ENCODE measurements at places on chromosomes 13 and 19.

GRCh38 chr13:22227895-22228294 lies 557.0 kb downstream of the FGF9 start:
- no peak for DNase-seq

- DNase-seq = peak; percentile 76
Observed at GRCh38 chr19:42132030-42132628, at the start of gene POU2F2. POU2F2 (minus strand) TSS chr19:42132446; CDS start chr19:42132411, 35 bp downstream.

- DNase-seq = no peak
Observed at GRCh38 chr13:113668491-113668971, 1.5 kb downstream of the GRK1 start.

- DNase-seq = no peak
Observed at GRCh38 chr19:23777216-23777615, 18.5 kb upstream of the ZNF681 start.

DNA sequence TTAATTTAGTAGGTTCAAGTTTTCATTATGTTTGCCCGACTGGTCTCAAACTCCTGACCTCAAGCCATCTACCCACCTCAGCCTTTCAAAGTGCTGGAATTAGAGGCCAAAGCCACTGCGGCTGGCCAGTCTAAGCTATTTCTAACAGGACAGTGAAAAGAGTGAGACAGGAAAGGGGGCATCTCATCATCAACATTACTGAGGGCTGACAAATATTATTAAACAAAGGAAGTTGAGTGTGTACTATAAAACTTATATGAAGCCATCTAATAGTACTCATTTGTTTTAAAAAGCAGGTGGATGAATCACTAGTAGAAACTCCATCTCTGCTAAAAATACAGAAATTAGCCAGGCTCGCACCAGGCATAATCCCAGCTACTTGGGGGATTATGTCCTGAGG lies 24.3 kb downstream of the ZNF611 start:
- DNase-seq = no peak

DNA sequence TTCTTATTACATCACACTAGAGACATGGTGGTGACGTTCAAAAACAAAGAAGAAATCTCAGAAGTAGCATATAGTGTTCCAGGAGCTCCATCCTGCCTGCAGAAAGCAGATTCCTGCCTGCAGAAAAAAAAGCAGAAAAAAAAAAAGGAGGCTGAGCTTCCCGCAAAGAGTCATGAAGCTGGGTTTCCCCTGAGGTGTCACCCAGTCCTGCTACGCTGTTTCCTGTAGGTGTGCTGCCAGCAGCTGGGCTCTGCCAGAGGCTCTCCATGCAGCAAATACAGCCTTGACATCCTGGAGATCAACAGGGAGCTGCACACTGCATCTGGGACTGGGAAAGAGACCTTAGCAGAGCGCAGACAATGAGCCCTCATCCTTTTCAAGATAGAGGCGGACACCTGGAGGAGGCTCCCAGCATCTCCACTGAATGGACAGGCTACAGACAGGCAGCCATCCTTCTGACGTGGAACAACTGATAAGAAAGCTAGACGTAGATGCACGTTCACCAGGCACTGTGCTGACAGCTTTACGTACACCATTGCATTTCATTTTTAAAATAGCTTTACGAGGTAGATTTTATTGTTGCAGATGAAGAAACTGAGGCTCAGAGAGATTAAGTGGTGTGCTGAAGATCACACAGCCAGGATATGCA lies 350.9 kb downstream of the FOXO1 start:
- no peak for DNase-seq

GRCh38 chr13:110305001-110305400 lies 2.0 kb downstream of the COL4A1 start:
- no peak for DNase-seq

DNA sequence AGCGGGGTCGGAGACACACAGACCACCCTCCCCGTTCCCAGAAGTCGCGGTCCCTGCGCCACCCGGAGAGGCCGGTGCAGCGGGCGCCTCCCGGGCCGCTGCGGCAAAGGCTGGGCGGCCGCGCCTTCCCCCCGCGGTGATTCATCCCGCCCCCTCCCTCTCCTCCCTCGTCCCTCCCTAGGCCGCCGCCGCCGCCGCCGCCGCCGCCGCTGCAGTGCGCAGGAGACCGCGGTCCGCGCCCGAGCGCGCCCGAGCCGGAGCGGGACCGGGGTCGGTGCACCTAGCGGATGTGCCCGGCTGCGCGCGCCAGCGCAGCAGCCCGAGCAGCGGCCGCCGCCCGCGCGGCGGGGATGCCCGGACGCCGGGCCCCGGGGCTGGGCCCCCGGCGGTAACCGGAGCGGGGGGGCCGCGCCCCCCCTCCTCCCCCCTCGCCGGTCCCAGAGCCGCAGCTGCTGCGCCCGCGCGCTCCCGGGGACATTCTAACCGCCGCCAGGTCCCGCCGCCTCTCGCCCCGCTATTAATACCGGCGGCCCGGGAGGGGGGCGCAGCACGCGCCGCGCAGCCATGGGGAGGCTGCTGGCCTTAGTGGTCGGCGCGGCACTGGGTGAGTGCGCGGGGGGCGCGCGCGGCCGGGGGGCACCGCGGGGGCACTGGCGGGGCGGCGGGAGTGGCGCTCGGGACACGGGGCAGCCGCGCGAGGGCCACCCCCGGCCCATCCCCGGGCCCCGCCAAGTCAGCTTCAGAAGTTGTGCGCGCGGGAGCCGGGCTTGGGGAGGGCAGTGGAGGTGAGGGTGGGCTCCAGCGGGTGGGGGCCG lies at the start of gene SCN1B:
Gene SCN1B (plus strand): TSS at position 214 of the 815 bp plus-strand sequence. CDS start 351 bp downstream, at position 565.
- no peak for DNase-seq

DNA sequence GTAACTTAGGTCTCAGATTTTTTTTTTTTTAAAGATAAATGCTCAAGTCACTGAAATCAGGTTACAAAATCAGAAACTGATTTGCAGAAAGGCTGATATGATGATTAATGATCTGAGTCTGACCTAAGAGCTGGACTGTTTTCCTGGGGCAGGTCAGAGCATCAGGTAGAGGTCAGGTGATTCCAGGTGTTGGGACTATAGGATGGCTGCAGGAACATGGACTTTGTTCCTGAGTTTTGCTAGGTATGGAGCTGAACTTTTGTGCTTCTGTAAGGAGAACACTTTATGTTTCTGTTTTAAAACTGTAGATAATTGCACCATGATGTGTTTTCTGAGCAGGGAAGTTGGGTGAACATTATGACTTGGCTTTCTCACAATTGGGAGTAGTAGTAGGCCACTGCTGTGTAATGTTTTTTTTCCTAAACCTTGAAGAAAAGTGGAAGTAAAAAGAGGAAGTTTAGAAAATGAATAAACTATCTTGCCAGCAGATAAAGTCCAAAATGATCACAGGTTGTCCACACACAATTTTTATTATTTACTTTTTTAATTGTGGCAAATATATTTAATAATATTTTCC lies 297.2 kb downstream of the DCT start:
- no peak for DNase-seq

- DNase-seq = no peak
Observed at GRCh38 chr13:50484472-50485113, 358.9 kb downstream of the DLEU7 start.

DNA sequence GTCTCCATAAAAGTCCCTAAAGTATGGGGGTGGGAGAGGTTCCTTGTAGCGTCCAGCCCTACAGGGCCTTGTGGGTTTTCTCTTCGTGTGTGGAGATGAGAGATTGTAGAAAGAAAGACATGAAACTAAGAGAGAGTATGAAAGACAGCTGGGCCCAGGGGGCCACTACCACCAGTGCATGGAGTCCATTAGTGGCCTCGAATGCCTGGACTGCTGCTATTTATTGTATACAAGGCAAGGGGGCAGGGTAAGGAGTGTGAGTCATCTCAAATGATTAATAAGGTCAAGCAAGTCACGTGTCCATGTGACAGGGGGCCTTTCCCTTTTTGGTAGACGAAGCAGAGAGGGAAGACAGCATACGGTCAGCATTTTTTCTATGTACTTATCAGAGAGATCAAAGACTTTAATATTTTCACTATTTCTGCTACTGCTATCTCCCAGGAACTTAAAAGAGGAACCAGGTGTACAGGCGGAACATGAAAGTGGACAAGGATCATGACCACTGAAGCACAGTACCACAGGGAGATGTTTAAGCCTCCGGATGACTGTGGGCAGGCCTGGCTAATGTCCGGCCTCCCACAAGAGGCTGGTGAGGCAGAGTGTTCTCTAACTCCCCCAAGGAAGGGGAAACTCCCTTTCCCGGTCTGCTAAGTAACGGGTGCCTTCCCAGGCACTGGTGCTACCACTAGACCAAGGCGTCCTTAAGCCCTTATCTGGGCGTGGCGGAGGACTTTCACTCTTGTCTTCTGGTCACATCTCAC lies 25.5 kb downstream of the FGF21 start:
- no peak for DNase-seq

DNA sequence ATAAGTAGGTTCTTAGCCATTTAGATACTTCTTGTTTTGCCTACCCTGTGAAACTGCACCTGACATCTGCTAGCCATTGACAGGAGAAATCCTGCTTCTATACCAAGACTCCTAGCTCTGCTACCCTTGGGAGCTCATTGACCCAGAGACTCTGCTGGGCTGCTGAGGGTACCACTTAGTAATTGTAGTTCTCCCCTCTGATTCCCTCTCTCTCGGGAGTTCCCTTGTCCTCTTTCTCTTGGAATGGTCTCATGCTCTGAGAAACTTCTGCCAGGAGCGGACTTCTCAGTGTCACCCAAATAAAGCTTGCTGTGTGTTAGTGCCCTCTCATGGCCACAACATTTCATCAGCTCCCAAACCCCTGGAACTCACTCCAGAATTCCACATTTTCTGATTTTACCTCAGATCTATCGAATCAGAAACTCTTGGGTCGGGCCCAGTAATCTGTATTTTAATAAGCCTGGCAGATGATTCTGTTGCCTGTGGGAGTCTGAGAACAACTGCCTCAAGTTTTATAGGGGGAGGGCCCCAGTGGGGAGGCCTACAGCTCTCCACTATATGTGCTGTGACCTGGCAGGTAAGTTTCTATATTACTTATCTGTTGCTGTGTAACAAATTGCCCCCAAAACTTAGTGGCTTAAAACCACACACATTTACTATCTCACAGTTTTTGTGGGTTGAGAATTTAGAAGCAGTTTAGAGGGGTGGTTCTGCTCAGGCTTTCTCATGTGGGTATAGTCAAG lies 221.1 kb downstream of the TDRD3 start:
- DNase-seq = no peak

DNA sequence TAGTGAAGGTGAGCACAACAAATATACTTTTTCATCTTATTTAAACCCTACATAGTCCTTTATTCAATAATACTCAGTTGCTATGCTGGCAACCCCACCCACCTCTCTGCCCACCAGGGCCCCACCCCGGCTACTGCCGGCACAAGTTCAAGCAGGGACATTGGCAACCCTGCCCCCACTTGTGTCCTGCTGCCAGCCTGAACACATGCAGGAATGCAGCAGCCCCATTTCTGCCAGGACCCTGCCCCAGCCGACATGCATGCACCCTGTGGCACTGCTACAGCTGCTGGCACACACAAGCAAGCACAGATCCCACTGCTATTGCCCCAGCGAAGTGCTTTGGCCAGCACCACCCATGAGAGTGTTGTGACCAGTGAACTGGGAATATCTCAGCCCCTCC lies 289.8 kb downstream of the COG6 start:
- no peak for DNase-seq

- no peak for DNase-seq
Observed at GRCh38 chr13:46834657-46835056, 37.7 kb upstream of the ESD start.

GRCh38 chr19:34508540-34508939 lies 27.0 kb downstream of the WTIP start:
- DNase-seq = no peak

DNA sequence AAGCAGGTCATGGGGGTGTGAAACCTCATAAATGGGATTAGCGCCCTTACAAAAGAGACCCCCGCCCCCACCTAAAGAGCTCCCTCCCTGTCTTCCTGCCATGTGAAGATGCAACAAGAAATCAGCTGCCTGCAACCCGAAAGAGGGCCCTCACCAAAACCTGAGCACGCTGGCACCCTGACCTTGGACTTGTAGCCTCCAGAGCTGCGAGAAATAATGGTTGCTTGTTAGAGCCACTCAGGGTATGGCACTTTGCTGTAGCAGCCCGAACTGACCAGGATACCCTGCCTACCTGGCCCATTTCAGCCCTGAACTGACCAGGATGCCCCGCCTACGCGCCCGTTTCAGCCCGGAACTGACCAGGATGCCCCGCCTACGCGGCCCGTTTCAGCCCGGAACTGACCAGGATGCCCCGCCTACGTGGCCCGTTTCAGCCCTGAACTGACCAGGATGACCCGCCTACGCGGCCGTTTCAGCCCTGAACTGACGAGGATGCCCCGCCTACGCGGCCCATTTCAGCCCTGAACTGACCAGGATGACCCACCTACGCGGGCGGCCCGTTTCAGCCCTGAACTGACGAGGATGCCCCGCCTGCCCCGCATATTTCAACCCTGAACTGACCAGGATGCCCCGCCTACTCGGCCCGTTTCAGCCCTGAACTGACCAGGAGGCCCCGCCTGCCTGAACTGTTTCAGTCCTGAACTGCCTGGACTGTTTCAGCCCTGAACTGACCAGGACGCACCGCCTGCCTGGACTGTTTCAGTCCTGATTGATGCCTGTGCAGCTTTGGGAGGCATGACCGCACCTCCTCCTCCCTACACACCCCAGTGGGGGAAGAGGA lies 120.0 kb downstream of the UQCRFS1 start:
- DNase-seq = no peak

DNA sequence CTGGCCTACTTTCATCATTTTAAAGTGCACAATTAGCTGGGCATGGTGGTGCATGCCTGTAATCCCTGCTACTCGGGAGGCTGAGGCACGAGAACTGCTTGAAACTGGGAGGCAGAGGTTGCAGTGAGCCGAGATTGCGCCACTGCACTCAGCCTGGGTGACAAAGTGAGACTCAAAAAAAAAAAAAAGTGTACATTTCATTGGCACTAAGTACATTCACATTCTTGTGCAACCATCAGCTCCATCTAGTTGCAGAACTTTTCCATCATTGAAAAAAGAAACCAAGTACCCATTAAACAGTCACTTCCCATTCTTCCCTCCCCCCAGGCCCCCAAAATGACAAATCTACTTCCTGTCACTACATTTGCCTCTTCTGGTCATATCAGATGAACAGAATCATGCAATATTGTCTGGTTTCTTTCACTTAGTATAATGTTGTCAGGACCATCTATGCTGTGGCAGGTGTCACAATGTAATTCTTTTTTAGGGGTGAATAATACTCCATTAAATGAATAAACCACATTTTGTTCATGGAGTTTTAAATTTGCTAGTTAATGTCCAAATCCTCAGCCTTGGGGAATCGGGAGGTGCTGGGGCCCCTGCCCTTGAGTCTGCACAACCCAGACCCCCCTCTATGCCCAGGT lies 7.4 kb upstream of the SIGLEC11 start:
- no peak for DNase-seq

All from bone marrow (tissue), 2 donors.